ENCODE measurements at places on chromosomes 7 and 10.

GRCh38 chr7:9983048-9983447 lies 990.6 kb upstream of the PHF14 start:
- DNase-seq = no peak

GRCh38 chr10:123746061-123746460 lies 79.9 kb downstream of the GPR26 start:
- DNase-seq = no peak

- no peak for DNase-seq
These were observed 7.4 kb upstream of the PTPRN2 start for GRCh38 chr7:158595068-158595467.

DNA sequence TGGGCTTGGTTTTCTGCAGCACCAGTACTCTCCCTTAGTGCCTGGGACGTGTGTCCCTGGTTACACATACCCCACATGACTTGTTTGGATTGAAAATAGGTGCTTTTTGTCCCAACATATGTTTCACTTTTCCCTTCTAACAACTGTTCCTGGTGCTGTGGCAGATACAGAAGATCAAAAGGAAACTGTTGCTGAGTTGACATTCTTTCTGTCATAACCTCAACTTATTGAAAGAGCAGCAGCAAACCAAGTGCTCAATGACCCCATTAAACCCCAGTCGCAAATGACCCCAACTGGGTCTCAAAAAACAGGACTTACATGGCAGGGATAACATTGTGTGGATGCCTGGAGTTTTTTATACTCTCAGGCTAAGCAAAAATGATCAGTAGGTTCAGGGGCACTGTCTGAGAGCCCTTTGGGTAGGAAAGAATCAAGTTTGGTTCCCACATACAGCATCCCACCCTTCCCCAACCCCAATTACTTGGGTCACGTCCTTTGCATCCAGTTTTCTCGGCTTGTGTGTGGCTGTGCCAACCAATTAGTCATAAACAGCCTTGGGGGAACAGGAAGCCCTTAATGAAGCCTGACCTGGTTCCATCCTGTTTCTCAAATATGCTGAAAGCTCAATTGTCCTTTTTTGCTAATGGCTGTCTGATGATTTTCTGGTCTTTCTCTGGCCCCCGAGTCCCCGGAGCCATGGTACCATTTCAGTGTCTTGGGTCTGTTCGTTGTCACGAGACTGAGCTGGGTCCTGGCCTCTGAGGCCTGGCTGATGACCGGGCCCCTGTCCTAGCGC lies 4.9 kb downstream of the HKDC1 start:
- DNase-seq = no peak

Data from stimulated activated naive CD4-positive, alpha-beta T cell treated with Interleukin-2 at 50 U/mL for 16 hours (primary cell).